Activated T-cell treated with anti-CD3 and anti-CD28 coated beads, Interleukin-2, amount 50 U/mL, for 72 hours (primary cell): ENCODE measurements at places on chromosomes 16 and 17. TPM values are rescaled to one million over a fixed set of nuclear protein-coding genes. Genes with fewer than 3 reads are reported as not detected.

The SKAP1 gene
- 108 TPM for total RNA-seq

The PRSS8 gene
- not detected for total RNA-seq

The SNX11 gene
- total RNA-seq: 30.6 TPM

The GLIS2 gene
- total RNA-seq: 1.3 TPM

The IRX3 gene
- total RNA-seq: 1.7 TPM

The SLC43A2 gene
- 3.8 TPM for total RNA-seq

The IRX6 gene
- total RNA-seq: not detected

The MMP25 gene
- 2.3 TPM for total RNA-seq
